ENCODE measurements at places on chromosomes 12 and 14.

GRCh38 chr12:116317986-116318575 is 40.6 kb upstream of the MED13L start:
- no peak for DNase-seq

GRCh38 chr12:39972119-39972518 is 133.8 kb downstream of the SLC2A13 start:
- DNase-seq, result no peak

DNA sequence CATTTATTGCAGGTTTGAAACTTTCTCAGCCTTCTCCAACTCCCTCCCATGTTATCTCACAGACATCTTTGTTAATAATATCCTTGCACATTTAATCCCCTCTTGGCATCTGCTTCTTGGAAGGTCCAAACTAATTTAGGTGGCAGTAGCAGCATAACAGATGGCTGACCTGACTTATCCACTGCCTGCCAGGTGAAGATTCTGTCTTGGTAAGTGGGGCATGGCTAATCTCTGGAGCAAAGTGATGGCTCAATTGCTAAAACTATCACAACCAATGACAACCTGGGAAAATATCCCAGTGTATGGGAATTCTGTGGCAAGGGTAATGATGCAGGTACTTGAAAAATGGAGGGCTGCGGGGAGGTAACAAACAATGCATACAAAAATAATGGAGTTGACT is 58.2 kb upstream of the ALG10B start:
- DNase-seq, result no peak

- DNase-seq, result no peak
Observed at GRCh38 chr14:106067935-106068334, 541.6 kb downstream of the TMEM121 start.

GRCh38 chr14:75823334-75823733 is 158.5 kb downstream of the TGFB3 start:
- no peak for DNase-seq

DNA sequence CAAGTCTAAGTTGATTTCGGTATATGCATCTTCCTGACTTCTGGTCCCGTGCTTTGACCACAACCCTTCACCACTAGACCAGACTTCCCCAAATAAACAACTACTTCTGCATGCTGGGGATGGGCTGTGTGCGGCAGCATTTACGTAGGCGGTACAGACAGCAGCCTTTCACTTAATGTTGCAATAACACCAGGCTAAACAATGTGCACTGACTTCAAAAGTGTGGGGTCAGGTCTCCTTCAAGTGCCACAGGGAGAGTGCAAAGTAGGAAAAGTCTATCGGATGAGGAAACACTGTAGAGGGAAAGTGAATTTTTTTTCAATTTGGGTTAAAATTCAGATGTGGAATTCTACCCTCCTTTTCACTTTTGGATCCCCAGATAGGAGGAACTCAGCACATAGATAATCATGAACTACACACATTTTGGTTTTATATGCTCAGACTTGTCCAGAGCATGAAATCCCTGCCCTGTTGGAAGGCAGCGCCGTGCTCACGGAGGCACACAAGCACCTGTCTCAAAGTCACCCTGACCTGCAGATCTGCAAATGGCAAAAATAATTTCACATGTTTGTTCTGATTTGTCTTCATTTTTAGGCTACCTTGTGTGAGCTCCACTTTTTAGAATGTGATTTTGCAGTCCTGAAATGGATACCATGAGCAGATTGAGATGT is 3.6 kb upstream of the FOS start:
- DNase-seq, result no peak

DNA sequence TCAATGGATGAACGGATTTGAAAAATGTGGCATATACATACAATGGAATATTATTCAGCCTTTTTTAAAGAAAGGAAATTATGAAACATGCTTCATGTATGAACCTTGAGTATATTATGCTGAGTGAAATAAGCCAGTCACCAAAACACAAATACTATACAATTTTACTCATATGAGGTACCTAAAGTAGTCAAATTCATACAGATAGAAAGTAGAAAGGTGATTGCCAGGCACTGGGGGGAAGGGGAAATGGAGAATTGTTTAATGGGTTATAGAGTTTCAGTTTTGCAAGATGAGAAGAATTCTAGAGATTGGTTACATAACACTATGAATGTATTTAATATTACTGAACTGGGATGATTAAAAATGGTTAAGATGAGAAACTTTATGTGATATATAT is 171.4 kb downstream of the TMTC3 start:
- DNase-seq, result no peak
